ENCODE measurements at places on chromosomes 6 and 20.

GRCh38 chr20:36468149-36469000 lies 72.9 kb upstream of the MYL9 start:
- no peak for DNase-seq

GRCh38 chr6:145823328-145823944 lies 8.8 kb upstream of the FBXO30 start:
- DNase-seq: no peak

GRCh38 chr6:35057449-35058357 lies 83.4 kb downstream of the TCP11 start:
- no peak for DNase-seq

- DNase-seq: no peak
These were observed 256.0 kb downstream of the LY86 start for GRCh38 chr6:6844530-6844929.

DNA sequence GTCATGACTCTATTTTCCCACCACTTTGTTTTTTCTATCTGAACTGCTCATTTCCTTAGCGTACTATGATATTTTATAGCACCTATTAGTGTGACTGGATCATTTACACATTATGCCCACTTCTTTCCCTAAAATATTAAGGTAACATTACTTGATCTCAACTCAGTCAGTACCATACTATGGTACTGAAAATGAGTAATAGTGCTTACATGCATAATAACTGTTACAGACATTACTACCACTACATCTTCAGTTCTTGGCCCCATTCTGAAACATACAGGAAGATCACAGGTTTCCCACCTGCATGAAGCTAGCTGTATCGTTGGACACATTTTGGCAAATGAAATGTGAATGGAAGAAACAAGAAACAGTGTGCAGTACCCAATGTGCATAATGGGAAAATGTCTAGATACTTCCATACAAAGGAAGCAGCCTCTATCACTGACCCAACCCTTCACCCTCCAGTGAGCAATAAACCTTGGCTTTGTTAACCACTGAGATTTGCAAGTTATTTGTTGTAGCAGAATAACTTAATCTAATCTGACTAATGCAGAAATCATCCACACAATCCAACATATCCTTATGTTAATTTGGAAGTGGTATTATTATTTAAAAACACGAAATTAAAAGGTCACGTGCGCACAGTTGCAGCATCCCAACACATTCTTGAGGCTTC lies 108.6 kb upstream of the DOK5 start:
- no peak for DNase-seq

DNA sequence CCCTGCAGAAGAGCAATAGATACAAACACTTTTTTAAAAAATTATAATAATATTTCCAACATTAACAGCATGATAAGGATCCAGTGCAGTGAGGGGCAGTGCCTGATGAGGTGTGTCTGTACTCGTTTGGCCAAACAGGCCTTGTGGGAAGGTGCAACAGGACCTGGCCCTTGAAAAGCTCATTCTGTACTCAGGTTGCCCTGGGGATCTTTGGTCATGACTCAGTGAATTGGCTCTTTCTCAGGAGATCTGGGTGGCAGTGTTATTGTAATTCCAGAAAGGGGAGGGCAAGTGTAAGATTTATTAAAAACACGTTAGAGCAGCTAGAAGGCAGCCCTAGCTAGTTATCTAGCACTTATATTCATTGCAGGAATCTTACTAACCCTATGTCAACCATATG lies 2.9 kb upstream of the SPINT3 start:
- DNase-seq: no peak

DNA sequence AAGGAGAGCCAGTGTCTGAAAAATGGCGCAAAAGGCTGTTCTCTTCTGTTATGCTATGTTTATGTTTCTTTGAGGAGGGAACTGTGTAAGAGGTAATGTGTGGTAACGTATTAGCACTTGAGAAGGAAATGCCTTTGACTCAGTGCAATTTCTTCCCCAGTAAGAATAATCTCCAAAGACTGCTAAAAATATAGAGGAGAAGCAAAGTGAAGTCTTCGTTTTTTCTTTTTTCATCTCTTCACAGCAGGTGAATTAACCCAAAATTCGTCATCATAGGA lies 47.1 kb upstream of the IFNGR1 start:
- peak; percentile 30 for DNase-seq

DNA sequence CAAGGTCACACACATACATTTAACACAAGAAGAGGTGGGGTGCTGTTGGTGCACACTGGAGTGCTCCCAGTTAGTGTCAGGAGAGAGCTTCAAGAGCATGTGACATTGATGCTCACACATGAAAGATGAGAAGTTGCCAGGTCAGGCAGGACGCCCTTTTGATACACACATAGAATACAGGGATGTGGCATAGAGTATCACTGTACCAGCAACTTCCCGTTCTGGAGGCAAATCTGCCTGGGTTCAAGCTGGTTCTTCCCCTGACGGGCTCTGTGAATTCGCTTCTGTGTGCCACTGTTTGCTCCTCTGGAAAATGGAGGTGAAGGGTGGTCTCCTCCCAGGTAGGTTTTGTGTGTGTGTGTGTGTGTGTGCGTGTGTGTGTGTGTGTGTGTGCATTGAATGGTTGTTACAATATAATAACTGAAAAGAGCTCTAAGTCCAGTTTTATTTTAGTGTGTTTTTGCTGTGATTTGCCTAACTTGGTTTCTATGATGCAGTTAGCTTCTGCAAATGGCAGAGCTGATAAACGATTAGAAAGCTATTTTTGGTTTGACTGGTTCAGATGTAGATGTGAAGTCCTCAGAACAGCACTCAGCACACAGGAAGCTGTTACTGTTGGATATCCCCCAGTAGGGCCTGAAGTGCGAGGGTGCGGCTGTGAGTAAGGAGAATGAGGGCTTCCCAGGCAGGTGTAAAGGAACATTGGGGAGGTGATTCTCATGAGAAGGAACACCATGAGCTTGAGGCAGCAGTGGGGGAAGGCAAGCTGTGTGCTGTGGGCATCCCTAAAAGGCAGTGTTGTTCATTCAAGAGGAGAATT lies 53.4 kb downstream of the HIVEP1 start:
- DNase-seq: no peak

- no peak for DNase-seq
These were observed 31.5 kb upstream of the PAQR8 start for GRCh38 chr6:52330470-52330869.

GRCh38 chr6:131982740-131983259 lies 31.6 kb upstream of the CCN2 start:
- peak; percentile 85 for DNase-seq

- DNase-seq: no peak
These were observed 147.3 kb downstream of the LAMA2 start for GRCh38 chr6:129030215-129030614.

GRCh38 chr6:116446399-116446798 lies 14.8 kb upstream of the CALHM6 start:
- no peak for DNase-seq

- DNase-seq: no peak
These were observed 60.3 kb downstream of the TULP4 start for GRCh38 chr6:158372574-158372973.

DNA sequence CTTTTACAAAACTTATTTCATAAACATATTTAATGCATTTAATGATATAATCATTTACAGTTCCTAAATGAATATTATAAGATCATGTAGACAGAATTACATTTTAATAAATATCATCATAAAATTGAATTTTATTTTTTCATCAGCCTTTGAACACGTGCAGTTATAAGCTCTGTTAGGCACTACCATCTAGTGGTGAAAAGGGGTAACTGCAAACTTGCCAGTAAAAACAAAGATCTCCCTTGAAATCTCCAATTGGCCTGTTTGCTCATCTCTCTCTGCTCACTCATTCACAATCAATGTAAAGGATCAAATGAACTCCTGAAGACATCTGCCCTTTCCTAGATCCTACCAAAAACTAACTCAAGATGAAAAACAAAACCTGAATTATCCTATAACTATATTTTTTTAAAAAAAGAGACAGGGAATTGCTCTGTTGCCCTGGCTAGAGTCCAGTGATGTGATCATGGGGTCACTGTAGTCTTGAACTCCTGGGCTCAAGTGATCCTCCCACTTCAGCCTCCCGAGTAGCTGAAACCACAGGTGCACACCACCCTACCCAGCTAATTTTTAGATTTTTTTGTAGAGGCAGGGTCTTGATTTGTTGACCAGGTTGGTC lies 31.7 kb downstream of the SAMHD1 start:
- peak; percentile 78 for DNase-seq

GRCh38 chr6:132227904-132228303 lies 173.4 kb downstream of the MOXD1 start:
- peak; percentile 80 for DNase-seq

GRCh38 chr6:7697820-7698623 lies 27.9 kb upstream of the BMP6 start:
- DNase-seq: peak; percentile 99

DNA sequence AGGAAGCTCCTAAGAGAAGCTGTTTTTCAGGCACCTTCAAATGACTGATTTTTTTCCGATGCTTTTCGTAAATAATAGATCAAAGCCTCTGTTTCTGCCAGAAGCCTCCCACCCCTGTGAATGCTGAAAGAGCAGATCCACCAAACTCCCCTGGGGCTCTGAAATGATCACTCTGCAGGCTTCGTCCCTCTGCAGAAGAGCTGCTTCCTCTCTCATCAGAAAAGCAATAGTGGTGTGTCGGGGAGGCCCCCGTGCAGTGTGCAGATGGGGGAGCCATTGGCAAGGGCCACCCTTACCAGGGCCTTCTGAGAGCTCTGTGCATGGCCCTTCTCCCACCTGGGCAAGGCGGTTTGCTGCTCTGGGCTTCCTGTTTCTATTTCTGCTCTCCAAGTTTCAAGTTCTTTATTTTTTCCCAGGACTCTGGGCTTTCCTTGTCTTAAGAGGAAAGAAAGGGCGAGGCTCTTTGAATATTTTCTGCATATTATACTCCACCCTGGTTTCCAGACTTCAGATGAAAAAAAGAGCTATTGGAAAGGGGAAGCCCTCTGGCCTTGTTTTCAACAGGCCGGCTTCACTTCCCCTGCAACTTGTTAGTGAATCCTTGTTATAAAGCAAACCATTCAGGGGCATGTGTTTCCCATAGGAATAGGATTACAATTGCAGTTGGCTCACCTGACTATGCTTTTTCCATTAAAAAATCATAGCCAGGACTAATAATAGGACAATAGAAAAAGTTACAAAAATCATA lies 155.2 kb downstream of the TTLL2 start:
- DNase-seq: no peak

GRCh38 chr6:109406196-109406595 lies 23.9 kb upstream of the CD164 start:
- DNase-seq: peak; percentile 86

DNA sequence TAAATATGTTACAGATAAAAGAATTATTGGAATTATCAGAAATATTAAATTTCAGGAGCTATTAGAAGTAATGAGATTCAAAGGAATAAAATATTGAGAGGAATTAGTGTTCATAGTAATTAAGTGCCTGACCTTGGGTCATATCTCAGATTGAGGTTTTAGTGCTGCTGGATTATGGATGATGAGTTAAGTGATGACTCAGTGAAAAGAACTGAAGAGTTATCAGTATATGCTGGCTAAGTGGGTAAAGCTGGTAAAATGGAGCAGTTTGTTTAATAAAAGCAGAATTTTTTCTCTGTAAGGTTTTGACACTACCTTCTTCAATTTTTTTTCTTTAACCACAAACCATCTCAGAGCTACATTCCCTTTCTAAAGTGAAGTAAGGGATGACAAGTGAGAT lies 206.7 kb downstream of the MANEA start:
- DNase-seq: no peak

DNA sequence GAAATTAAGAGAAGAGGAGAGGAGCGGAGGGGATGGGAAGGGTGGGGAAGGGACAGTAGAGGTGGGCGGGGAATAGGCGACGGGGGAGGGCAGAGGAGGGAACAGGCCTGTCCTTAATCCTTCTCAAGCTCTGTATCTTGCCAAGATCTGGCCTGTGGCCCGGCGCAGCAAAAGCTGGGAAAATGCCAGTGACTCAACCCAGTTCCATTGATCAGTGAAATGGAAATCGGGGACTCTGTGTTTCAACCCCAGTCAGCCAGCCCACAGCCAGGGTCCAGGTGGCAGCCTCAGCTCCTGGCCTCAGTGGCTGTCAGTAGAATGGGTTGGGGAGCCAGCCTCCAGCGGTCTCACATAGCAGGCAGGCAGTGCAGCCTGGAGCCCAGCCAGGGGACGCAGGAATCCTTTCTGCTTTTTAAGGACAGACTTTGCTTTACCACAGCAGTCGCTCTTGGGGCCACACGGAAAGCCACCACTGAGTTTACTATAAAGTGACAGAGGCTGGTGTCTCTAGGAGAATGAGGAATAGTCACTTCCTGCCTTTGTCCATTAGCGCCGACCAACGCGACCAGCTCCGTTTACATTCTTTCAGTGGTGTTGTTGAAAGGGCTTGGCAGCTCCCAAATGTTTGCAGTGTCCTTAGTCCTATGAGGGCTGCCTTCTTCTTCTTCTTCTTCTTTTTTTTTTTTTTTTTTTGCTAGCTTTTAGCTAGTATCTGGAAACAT lies 128.0 kb downstream of the RIN2 start:
- DNase-seq: peak; percentile 53

DNA sequence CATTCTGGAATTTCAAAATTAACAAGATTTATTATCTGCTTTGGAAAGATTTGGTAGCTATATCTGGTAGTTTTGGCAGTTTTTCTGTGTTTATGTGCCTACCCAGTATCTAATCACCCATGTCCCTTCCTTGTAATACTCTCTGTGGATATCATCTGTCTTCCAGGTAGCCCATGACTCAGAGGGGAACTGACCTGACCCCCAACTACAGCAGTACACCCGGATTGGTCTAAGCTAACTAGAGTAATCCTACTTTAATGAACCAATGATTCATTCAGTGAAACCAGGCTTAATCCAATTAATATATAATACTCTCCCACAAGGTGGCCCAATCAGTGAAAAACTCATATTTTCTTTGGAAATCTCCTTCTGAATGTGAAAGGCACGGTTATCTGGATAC lies 295.3 kb upstream of the SULF2 start:
- DNase-seq: no peak

- peak; percentile 33 for DNase-seq
These were observed 332 bp downstream of the GRIK2 start for GRCh38 chr6:101393829-101394251.

GRCh38 chr6:89492025-89492640 lies 59.2 kb downstream of the ANKRD6 start:
- no peak for DNase-seq

GRCh38 chr6:42368181-42368580 lies 83.5 kb downstream of the TRERF1 start:
- peak; percentile 21 for DNase-seq

GRCh38 chr6:138989098-138989983 lies 1.3 kb upstream of the REPS1 start:
- no peak for DNase-seq

DNA sequence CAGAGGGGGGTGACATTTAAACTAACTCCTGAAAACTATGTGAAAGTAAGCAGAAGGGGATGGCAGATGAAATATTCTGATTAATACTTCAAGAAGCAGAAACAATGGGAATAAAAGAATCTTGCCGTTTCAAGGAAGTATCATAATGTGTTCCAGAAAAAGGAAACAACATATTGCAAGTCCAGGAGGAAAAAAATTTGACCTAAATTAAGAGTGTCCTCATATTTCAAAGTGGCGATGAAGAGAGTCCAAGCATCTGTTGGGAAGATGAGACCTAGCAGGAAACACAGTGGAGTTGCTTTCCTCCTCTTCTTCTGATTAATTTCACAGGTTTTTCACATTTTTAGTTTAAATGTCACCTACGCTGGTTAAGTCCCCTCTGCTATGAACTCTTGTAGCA lies 45.6 kb upstream of the TNFAIP3 start:
- no peak for DNase-seq
